ENCODE measurements at places on chromosomes 12 and 14.

GRCh38 chr12:66379616-66380015, 77.3 kb downstream of the HELB start:
- DNase-seq: no peak

- no peak for DNase-seq
These were observed 92.6 kb upstream of the HIF1A start for GRCh38 chr14:61602733-61603077.

- no peak for DNase-seq
These were observed 18.1 kb upstream of the SMCO2 start for GRCh38 chr12:27428466-27428865.

DNA sequence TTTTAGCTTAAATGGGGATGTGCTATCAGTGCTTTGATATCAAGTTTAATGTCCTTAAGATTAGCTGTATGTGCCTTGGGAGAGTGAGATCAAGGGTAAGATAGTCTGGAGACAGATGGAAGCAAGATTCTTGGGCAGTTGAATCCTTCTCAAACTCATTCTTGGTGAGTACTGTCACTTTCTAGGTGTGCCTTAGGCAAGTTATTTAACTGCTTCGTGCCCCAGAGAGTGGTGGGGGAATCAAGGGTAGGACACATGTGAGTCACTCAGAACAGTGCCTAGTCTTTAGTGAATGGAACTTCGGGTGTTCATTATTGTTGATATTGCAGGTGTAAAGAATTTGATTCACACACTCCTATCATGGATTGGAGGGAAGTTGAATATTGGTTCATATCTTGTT, 803.7 kb downstream of the DIO2 start:
- DNase-seq: no peak

DNA sequence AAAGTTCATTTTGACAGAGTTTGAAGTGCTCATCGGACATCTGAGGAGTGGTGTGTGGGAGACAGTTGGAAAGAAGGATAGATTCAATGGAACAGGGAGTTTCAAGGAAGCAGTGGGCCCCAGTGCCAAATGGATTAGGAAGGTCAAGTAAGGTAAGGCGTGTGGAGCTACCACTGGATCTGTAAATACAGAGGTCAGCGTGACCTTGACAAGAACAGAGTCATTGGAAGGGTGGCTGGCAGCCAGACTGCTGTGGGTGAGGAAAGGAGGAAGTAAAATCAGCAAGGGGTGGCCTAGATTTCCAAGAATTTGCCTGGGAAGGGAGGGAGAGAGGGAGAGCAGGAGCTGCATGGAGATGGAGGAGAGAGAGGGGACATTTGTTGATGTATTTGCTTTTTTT, 68.2 kb upstream of the IGF1 start:
- no peak for DNase-seq

GRCh38 chr14:54762296-54762695, 140.3 kb downstream of the GCH1 start:
- no peak for DNase-seq

GRCh38 chr12:12477532-12477890, 85.2 kb downstream of the DUSP16 start:
- no peak for DNase-seq

DNA sequence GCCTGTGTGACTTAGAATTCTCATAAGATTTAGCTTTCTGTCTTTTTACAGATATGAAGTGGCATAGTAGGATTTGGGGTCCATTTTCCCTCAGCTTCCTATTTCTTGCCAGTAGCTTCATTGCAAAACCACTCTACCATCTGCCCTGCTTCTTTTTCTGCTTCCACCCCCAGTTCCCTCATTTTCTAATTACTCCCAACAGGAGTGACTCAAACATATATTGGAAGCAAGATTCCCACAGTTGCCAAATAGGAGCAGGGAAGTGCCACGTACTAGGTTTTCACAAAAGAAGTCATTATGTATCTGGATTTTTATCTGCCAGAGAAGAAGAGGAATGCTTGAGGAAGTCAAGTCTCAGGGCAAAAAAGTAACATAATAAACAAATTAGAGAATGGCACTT, 64.1 kb downstream of the ANO4 start:
- DNase-seq: no peak

DNA sequence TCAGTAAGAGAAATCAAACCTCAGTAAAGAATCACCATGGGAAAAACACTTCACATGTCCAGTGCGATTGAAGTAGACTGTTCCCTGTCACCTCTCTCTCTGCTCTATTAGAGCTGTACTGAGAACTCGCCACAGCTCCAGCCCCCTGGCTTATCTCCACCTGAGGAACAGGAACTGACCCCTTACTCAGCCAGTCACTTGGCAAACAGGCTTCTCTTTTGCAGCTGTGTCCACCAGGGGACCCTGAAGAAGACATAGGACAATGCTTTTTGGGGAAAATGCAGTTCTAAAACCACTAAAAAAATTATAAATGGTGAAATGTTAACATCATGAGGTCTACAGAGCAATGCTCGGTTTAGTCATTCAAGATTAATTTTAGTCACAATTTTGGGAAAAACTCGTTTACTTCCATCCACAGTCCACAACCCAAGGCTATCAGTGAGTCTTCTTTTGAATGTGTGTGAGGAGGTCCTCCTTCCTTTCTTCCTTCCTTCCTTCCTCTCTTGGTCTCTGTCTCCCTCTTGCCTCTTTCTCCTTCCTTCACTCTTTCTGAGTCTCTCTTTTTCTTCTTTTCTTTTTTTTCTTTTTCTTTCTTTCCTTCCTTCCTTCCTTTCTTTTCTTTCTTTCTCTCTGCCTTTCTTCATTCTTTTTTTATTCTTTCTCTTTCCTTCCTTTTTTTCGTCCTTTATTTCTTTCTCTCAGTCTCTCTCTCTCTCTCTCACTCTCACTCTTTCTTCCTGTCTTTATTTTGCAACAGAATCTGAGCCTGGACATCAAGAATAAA, 1189.5 kb upstream of the TMEM132C start:
- DNase-seq: no peak

GRCh38 chr12:122282061-122282460, 15.8 kb upstream of the VPS33A start:
- no peak for DNase-seq

DNA sequence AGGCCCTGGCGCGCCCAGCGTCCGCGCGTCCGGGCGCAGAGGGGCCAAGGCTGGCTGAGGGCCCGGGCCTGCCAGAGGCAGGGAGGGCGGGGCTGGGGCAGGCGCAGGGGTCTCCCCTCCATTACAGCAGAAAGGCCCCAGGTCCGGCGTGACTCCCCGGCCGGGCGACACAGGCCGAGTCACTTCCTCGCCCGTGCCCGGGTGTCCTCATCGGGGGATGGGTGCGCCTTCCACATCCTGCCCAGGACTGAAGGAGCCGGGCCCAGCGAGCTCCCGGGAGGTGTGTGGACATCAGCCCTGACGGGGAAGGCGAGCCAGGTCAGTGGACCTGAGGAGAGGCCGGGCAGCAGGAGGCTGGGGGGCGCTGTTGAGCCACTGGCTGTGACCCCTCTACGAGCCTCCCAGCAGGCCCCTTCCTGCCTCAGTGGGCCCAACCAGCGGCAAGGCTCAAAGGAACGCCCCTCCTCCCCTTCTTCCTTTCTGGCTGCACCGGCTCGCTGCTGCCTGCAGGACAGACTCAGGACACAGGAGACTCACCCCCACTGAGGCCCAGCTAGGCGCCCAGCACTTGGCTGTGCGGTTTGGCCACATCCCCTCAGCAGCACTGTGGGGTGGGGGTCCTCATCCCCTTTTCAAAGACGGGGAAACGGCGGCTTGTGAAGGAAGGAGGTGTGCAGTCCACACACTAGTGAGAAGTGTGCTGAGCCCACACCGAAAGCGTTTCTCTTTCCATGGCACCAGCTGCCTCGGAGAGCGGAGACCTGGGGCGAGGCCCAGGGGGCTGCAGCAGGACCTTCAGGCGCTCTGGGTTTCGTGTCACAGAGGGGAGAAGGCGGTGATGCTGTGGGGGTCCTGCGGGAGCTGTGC, 606 bp downstream of the TNFAIP2 start:
- DNase-seq: no peak

DNA sequence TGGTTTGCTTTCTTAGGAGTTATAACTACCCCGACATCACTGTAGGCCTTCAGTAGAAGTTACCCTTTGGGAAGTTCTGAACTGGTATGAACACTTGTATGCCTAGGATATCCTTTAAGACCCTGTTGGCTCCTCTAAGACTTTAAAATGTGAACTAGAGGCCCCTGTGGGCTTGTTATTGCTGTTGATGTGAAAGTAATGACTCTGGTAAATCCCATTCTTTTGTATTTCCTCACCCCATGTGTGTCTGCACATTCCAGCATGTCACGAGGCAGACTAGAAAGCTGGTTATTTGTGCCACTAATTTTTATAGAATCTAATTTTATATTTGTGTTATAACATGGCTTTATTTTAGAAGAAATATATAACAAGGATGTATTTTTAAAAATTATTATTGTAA, 48.9 kb downstream of the SERPINA10 start:
- no peak for DNase-seq

DNA sequence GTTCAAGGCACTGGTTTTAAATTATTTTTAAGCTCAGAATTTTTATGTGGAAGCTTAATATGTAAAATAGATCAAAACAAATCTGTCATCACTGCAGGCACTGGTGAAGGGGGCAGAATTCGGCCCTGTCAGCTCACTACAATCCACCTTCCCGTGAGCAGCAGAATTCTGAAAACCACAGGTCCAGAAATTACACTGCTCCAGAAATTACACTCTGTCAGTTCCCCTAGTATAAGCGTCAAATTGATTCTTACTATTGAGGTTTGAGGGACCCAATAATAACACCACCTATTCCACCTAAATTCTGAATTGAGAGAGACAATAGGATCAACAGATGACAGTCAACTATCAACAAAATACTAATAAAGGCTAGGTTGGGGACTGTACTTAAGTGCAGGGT, 245.5 kb downstream of the PHLDA1 start:
- no peak for DNase-seq

DNA sequence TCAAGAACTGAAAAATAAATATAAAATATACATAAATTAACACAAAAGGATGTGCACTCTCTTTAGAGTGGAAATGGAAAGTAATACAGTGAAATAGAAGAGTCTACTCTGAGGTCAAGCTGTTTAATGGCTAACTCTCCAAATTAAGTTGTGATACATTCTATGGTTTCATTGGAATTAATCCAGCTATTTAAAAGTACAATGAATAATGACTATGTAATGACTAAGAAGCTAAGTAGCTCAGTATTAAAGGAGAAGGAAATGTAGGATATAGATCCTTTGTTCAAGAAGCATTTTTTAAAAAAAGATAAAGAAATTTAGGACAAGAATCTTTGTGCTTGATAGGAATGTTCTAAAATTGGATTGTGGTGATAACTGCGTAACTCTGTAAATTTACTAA, 85.3 kb downstream of the LRP6 start:
- DNase-seq: no peak

- no peak for DNase-seq
These were observed 40.9 kb upstream of the GSG1 start for GRCh38 chr12:13144266-13144828.

Data from CD4-positive, alpha-beta T cell treated with Interleukin-17A for 1 hour (primary cell).